AG04449 (cell line): ENCODE measurements at places on chromosomes 11 and 22.

DNA sequence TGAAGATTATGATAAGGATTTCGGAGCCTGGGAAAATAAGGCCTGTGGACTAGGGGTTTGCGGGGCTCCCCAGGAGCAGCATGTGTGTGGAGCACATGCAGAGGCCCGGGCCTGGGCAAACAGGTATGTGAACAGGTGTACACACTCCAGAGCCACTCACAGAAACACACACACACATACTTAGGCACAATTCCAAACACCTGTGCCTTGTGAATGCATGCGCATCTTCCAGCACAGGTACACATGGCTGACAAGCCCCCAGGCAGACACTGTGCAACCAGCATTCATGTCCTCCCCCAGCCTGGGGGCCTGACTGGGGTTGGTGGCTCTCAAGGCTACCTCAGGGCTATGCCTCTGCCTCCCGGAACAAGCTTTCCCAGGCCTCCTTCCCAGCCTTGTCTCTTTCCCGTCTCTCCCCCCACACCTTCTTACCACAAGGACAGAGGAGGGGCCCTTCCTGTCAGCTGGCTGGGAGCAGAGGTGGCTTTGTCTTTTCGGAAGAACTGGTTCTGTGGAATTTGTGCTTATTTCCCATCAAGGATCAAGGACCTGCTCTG, 2.6 kb upstream of the P2RY6 start:
- DNase-seq = no peak

GRCh38 chr11:32418836-32419235, 16.5 kb downstream of the WT1 start:
- no peak for DNase-seq

GRCh38 chr22:19240813-19241592, 50.5 kb downstream of the CLTCL1 start:
- no peak for DNase-seq

DNA sequence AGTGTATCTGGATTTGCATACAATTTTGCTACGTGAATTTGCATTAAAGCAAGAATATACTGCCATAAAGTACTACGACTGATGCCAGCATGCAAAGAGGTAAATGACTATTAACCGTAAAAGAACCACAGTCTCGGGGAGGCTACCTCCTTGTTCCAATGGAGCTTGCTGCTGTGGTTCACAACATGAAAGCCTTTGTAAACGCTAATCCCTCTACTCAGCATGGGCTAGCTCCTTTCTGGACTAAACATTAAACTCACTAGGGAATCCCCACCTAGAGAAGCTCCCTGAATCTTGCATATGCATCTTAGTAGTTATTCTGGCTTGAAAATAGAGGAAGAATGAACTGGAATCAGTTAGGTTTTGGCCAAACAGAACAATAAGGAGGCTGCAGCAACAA, 60.5 kb upstream of the ARHGAP32 start:
- DNase-seq = no peak

DNA sequence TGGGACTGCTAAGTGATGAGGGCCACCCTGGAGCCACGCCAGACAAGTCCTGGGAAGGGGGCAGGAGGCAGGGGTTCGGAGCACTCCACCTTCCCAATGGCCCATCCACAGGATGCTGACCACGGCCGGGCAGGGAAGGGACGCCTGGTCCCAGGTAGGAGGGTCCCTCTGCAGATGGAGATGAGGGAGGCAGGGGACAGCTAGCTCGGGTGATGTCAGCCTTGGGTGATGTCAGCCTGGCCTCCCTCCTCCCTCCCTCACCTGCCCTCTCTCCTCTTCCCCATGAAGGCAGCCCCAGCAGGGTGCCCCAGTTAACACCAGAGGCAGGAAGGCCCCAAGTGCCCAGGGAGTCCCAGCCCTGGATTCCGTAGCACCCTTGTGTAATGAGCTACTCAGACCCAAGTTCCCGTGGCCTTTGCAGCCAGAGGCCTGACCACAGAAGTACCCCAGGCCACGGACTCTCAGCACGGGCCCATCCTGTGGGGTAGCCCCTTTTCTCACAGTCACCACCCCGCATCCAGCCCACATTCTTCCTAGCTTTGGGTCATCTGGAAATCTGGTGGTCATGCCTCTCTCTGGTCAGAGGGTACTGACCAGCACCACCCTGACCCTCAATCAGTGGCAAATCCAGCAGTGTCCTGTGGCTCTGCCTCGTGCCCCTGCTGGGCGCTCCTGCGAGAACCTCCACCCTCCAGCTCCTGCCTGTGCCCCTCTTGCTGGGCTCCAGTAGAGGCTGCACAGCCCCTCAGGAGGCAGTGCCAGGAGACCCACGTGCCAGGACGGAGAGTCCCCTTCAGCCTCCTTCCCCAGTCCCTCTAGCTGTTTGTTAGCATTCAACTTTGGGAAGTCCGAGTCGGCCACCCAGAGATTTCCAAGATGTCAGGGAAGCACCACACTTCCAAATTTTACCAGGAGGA, 47.4 kb downstream of the SHANK2 start:
- no peak for DNase-seq

DNA sequence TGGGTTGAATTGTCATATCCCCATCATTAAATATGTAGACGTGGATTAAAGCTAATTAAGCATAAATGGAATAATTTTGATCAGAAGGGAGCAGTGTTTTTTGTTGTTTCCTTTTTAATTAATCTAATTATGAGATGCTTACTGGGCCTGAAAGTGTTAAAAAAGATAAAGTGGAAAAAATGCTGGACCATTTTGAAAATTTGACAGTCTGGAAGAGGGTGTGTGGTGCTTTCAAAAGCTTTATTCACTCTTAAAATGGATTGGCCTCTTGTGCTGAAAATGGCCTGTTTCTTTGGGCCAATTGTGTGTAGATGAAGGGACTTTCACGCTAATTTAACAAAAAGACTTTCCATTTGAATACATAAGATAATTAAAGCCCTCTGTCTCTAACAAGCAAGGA, 1.8 kb downstream of the TNRC6B start:
- DNase-seq = no peak

- DNase-seq = no peak
Measured at GRCh38 chr11:10529279-10529678, 11.7 kb downstream of the RNF141 start.

DNA sequence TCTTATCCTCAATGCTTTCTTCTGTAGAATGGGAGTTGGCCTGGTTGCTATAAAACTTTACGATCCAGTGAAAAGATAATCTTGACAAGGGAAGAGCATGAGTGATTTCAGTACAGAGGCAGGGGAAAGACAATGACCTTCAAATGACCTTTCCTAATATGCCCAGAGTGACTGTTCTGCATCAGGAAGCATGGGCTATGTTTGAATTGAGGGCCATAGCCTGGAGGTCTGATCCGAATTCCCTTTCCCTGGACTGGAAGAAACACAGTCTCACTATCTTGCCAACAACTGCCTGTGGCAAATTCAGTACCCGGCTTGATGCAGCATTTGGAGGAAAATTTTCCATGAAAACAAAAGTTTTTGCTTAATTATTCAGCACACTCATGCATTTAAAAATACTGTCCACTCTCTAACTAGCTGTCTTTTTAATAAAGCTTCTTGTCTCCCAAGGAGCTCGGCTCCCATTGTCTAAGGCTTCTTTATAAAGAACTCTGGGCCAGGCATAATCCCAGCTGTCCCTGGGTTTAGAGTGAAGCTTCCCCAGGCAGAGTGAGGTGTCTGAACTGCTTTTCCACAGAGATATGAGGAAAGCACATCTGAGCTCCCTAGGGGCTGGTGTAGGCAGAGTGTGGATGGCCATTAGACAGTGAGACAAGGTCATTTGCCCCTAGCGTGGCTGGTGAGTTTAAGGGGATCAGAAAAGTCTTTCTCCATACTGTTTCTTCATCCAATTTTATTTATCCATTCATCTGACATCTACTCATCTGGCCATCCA, 132.7 kb upstream of the CADM1 start:
- no peak for DNase-seq

DNA sequence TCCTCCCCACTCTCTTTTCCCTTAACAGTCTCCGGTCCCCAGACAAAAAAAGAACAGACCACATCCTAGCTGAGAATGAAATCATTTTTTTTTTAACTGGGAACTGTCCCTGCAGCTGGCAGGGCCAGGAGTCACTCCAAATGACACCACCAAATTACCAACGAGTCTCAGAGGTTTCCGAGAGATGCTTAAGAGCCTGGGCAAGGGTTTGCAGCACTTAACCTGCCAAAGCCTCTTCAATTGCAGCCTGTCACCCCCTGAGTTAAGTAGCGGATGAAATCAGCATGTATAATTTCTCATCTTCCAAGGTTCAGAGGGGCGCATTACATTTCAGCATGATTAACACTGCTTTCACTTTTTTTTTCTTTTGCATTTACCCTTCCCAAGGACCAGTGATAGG, 71.8 kb downstream of the TENM4 start:
- DNase-seq = no peak

DNA sequence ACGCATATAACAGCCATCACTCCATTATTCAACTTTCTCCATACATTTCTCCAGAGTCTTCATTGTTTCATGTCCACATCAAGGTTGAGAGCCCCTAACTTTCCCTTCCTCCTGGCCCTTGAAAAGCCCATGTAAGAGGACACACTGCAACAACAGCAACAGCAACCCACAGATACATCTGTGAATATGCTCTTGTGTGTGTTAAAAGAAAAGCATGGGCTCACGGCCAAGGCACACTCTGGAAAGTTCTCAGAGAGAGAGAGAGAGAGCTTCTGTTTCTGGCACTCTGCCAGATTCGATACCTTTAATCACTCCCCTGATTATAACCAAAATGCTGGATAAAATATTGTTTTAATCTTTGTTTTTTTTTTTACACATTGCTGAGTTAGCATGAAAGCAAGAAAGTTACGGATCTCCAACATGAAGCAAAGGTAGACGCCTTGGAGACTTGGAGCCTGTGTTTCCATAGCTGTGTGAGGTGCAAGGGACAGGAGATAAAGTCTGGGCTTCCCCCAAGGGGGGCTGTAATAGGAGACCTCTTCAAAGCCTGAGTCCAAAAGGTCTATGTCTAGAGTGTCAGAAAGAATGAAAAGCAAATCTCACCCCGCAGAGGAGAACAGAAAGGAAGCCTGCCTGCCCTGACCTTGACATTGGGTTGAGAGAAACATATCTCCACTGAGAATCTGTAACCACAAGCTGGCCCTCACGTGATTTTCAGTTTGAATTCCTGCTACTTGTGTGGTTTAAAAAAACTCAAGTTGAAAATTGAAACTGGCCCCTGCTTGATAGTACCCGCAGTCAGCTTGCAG, 33.7 kb upstream of the MPPED1 start:
- no peak for DNase-seq

DNA sequence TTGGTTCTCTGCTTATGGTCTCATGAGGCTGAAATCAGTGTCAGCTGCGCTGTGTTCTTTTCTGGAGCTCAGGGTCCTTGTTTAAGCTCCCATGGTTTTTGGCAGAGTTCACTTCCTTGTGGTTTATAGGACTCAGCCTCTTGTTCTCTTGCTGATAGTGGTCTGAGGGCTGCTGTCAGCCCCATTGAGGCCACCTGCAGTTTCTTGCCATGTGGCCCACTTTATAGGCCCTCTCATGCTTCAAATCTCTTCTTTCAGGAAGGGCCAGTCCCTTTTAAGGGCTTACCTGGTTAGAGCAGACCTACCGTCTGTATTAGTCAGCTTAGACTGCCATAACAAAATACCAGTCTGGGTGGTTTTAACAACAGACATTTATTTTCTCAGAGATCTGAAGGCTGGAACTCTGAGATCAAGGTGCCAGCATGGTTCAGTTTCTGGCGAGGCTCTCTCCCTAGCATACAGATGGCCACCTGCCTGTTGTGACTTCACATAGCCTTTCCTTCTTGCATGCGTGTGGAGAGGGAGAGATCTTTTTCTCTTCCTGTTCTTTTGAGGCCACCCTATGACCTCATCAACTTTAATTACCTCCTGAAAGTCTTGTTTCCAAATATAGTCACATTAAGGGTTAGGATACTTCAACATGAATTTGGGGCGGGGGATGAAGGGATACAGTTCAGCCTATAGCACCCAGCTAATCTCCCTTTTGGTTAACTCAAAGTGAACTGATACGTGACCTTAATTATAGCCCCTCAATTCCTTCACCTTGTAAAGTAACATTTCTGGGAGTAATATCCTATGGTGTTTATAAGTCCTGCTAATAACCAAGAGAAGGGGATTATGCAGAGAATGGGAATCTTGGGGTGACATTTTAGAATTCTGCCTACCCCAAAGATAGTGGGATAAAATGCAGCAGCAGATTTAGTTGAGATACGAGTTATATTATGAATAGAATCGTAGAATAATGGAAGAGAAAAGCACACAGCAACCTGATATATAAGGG, 131.8 kb downstream of the UVRAG start:
- no peak for DNase-seq

- no peak for DNase-seq
Measured at GRCh38 chr11:42412590-42412989, 899.2 kb upstream of the API5 start.
